ENCODE measurements at places on chromosomes 6 and 20. TPM values are rescaled to one million over a fixed set of nuclear protein-coding genes. Genes with fewer than 3 reads are reported as not detected.

Gene EGFL8
- total RNA-seq, result 1.2 TPM

Gene GJA10
- not detected for total RNA-seq

Gene PBOV1
- total RNA-seq, result not detected

Gene GSTA1
- not detected for total RNA-seq

Gene SCRT2
- total RNA-seq, result not detected

Gene LPA
- total RNA-seq, result not detected

Gene RIMS4
- not detected for total RNA-seq

Gene SLC22A23
- total RNA-seq, result not detected

Gene RAE1
- 45.6 TPM for total RNA-seq

Gene C4A
- total RNA-seq, result 5.0 TPM

Gene E2F1
- 7.5 TPM for total RNA-seq

Gene SLC4A11
- total RNA-seq, result 0.58 TPM

Gene C6orf118
- total RNA-seq, result not detected

Gene DAAM2
- 0.29 TPM for total RNA-seq

Gene BPIFB3
- not detected for total RNA-seq

Gene COL9A3
- total RNA-seq, result 2.3 TPM

Gene PSORS1C2
- total RNA-seq, result not detected

Gene OPN5
- not detected for total RNA-seq

Gene RCAN2
- 11.7 TPM for total RNA-seq

Gene BEND6
- total RNA-seq, result 4.3 TPM

Gene SAMD10
- 2.1 TPM for total RNA-seq

Gene TNFRSF6B
- 261 TPM for total RNA-seq

Gene MAPK13
- 17.9 TPM for total RNA-seq

Gene OSBPL2
- 24.5 TPM for total RNA-seq

Gene APCDD1L
- total RNA-seq, result 36.9 TPM
